ENCODE measurements at places on chromosomes 1 and 21.

- DNase-seq, result no peak
Observed at GRCh38 chr1:175409938-175410337, 217.4 kb upstream of the KIAA0040 start.

GRCh38 chr1:59432531-59433439 is 135.9 kb downstream of the FGGY start:
- no peak for DNase-seq

- DNase-seq, result no peak
Observed at GRCh38 chr1:1427106-1427819, 6.2 kb upstream of the ANKRD65 start.

DNA sequence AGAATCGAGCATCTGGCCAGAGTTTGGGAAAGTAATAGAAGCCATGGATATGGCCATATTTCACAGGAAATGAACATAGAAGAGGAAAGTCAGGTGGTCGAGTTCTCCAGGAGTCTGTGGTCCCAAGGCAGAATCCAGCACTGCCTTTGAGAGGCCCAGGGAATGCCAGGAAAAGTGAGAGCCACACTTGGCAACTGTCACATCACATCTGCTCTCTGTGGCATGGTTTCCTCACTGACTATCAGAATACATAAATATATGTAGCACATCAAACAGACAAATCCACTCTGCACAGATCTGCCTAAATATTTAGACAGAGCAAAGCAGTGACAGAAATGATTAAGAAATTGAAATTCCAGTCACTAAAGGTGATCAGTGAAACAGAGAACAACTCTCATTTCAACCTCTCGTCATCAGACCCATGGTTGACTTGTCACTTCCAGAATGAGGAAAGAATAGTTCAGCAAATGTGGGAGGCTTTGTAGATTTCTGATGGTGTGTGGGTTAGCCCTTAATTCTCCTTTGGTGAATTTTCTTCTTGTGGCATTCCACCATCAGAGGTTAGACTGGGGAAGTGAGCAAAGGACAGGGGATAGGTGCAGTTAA is 58.8 kb upstream of the MAN1A2 start:
- no peak for DNase-seq

DNA sequence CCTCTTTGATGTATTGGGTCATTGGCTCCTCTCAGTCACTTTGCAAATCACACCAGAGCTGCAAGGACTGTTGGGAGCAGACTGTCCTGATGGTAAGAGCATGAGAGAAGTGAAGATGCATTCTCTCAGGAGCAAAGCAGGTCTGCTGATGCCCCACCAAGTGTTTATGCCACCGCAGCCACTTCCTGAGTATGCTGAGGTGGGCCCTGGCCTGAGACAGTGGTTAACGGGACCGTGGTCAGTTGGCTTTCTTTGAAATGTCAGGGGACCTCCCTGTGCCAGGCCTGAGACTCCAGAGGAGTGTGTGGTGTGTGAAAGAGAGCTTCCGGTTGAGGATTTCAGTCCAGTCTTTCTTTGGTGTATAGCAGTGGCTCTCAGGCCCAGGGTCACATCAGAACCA is 79.4 kb downstream of the SPATA46 start:
- no peak for DNase-seq

DNA sequence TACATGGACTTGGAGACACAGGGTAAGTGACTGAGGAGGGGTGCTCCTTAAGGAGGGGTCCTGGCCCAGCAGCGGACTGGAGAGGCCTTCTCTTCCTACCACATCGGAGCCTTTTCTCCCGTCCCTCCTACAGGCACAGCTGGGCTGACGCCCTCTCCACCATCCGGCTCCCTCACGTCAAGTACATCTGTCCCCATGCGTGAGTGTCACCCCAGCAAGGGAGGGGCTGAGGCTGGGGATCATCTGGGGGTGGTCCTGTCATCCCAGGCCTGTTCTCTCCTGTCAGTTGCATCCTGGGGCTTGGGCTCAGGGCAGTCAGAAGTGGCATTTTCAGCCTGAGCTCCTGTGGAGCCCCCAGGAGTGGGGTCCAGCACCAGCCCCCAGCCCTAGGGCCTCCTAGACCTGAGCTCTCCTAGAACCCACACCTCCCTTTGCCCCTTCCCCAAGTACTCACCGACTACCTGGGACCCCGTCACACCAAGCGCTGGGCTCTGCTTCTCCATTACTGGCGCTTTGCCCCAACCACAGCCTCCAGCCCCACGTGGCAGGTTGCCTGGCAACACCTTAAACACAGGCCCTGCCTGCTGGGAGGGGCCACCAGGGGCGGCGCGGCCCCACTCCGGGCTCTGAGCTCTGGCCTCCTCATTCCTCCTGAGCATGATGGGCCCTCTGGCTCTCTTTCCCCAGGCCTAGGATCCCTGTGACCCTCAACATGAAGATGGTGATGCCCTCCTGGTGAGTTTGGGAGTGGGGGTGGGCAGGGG is 2.3 kb downstream of the LYPLA2 start:
- peak; percentile 63 for DNase-seq

DNA sequence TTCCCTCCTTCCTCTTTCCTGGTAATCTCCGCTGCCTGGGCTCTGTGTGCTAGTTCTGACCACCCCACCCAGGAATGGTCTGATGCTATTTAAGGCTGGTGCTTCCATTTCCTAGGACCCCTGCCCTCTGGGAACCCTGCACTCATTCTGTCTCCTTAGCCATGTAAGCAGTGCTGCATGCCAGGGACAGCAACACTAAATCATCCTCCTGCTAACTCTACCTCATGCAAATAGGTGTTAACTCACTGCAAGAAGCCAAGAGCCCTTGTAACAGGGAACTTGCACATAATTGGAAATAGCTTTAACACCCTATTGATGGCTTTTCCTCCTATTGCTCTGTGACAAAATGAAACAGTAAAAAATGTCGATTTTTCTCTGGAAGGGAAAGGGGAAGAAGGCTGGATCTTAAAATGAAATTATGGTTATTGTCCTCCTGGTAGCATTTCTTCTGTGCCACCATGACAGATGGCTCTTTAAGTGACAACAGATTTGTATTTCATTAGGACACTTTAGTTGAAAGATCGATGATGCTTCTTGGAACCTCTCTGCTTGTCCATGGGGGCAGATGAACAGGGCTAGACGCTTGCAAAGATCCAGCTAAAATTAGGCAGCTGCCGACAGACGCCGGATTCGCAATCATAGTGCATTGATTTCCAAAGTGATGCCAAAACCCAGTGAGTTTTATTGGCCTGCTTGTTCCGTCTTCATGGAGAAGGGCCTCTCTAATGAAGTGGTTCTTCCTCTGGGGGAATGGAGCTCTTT is 551.7 kb downstream of the MATN1 start:
- DNase-seq, result no peak

GRCh38 chr1:152458384-152459185 is 44.5 kb upstream of the CRNN start:
- DNase-seq, result peak; percentile 87

GRCh38 chr1:94608142-94608851 is 66.7 kb upstream of the F3 start:
- DNase-seq, result no peak

- no peak for DNase-seq
Observed at GRCh38 chr1:41478118-41478748, 6.2 kb downstream of the EDN2 start.

GRCh38 chr21:35929901-35930300 is 130.4 kb downstream of the SETD4 start:
- DNase-seq, result no peak

DNA sequence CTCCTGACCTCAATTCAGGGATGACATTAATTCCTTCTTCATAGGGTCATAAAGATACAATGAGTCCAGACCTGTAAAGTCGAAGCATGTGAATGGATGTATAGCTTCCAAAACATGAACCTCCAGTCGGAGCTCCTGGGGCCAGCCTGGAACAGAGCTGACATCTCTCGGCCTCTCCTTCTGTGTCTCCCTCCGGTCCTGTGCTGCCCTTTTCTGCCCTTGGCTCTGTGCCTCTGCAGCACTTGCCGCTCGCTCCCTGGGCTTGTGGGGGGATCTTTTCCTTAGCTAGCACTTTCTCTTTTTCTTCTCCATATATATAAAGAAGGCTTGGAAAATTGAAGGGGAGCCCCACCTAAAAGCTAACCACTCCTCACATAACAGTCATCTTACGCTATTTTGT is 42.5 kb downstream of the TMCC2 start:
- no peak for DNase-seq

- no peak for DNase-seq
Observed at GRCh38 chr1:94182191-94182590, 55.2 kb downstream of the ARHGAP29 start.

DNA sequence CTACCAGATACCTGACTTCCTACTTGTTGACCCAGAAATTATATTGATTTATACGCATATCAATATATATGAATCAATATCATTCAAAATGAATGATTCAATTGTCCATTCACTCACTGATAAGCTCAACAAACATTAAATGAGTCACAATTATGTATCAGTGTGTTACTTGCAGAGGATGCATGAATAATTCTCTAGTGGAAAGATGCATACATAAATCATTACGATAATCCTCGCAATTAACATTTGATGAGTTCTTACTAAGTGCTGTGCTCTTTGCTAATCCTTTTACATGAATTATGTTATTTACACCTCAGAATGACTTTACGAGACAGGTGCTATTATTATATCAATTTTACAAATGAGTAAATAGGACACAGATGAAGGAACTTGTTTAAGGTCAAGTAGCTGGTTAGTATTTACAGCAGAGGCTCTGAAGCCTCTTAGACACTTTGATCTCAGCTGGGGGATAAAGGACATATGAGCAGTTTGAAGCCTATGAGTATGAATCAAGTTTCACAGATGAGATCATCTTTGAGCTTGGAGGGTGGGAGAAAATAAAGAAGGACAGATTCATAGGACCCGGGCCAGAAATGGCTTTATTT is 112.8 kb upstream of the ADAMTS5 start:
- no peak for DNase-seq

DNA sequence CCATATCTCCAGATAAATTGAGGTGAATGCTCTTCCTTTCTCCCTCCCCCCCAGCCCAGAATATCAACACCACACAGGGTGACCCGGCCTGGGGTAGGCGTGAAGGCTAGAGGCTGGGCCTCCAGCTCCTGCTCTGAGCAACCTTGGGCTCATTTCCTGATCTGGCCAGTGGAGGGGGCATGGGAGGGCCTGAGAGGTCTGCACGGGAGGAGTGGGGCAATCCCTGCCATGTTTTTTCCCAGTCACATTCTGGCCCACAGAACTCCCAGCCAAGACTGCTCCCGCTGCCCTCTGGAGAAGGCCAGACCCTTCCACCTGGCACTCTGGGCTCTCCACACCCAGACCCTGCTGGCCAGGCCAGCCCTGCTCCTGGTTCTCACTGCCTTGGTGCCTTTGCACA is 3.9 kb downstream of the CLDN19 start:
- peak; percentile 26 for DNase-seq

DNA sequence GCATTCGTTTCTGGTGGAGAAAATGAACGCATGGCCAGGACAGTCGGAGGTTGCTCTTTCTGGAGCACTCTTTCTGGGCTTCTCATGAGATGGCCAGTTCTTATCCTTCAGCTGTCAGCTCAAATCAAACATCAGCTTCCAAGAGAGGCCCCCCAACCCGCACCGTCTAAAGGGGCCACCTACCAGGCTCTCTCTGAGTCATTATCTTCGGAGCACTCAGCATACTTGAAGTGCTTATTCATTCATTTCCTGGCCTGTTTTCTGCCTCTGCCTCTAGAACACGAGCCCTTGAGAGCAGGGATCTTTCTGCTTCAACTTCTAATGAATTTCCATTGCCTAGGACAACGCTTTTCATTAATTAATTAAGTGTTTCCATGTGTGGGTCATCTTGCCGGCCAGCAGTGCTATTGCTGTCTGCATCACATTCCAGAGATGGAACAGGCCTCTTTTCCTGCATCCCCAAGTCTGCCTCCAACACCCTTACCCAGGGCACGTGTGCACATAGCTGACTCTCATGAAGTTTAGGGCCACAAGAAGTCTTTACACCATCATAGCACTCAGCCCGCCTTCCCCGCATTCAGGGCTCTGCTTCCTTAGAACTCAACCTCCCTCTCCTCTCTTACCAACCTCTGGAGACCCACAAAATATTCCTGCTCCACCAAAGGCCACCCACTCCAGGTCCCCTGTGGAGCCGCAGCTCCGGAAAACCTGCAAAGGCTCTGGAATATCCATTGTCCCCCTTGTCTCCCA is 52.1 kb upstream of the LAPTM5 start:
- peak; percentile 93 for DNase-seq

DNA sequence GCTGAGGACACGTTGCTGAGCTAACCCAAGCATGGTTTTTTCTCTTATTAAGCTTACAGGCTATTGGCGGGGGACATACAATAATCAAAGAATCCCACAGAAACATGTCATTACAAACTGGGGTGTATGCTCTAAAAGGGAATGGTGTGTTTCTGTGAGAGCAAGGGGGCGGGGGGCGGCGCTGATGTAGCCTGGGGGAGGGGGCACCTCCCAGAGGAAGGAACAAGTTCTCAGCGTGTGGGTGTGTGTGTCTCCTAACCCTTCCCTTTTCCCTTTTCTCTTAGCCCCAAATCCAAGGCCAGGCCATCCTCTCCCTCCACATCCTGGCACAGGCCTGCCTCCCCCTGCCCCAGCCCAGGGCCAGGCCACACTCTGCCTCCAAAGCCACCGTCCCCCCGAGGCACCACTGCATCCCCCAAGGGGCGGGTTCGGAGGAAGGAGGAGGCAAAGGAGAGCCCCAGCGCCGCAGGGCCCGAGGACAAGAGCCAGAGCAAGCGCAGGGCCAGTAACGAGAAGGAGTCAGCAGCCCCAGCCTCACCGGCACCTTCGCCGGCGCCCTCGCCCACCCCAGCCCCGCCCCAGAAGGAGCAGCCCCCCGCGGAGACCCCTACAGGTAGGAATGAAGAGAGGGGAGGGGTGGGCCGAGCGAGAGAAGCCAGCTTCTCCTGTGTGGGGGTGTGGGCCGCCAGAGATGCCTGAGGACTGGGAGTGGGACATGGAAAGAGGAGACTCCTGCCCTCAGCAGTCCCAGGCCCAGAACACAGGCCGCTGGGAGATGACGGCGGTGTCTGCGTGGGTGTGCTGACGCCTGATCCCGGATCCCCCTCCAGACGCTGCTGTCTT is 21.9 kb downstream of the MAP7D1 start:
- DNase-seq, result no peak

GRCh38 chr1:69502991-69503390 is 64.7 kb upstream of the LRRC7 start:
- no peak for DNase-seq

DNA sequence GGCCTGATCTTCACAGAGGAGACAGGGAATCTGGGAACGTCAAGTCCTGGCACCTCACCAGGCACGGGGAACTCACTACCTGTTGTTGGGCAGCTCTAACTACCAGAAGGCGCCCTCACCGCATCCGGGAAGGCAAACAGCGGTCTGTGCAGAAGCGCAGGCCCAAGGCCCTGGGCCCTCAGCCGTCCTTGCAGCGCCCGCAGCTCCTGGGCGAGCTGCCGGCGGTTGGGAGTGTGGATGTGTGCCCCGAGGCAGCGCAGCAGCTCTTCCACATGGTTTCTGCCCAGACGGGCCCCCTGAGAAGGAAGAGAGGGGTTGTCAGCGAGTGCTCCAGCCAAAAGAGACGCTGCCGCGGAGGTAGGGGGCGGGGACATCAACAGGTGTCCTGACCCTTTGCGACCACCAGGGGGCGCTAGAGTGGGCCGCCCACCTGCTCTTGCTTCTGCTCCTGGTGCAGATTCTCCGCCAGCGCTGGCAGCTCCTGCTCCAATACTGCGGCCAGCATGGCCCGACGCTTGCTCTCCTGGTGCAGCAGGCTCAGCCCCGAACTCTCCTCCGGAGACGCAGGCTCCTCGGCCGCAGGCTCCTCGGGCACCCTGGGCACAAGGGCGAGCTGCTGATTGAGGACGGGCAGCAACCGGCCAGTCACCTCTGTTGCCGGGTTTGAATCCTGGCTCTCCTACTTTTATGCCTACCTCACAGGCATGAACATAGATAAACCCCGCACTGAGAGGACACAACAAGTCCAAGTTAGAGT is 9.3 kb downstream of the MAP3K6 start:
- DNase-seq, result peak; percentile 65
